Neural progenitor cell (in vitro differentiated cells): ENCODE measurements at places on chromosomes 4 and X.

GRCh38 chr4:70712150-70712549 lies 9.6 kb upstream of the RUFY3 start:
- no peak for DNase-seq

- DNase-seq, result peak; percentile 70
Observed at GRCh38 chr4:577499-578450, 1.7 kb upstream of the TMEM271 start.

- DNase-seq, result no peak
Observed at GRCh38 chrX:82230013-82230412, 1028.1 kb downstream of the SH3BGRL start.

DNA sequence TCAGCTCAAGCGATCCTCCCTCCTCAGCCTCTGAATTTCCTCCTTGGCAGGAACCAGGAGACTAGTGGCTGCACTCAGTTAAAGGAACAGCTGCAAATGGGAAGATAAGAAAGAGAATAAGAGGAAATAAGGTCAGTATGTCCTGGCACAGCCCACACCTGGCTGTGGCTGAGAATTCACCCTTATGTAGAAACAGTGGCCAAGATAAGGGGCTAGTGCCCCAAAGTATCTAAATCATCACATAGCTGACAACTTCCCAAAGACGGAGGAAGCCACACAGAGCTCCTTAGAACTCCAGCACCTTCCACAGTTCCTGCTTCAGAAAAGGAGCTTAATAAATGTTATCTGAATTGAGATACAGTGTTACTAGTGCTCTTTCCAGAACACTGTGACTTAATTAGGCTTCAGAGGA lies 2.3 kb upstream of the CHIC2 start:
- no peak for DNase-seq

DNA sequence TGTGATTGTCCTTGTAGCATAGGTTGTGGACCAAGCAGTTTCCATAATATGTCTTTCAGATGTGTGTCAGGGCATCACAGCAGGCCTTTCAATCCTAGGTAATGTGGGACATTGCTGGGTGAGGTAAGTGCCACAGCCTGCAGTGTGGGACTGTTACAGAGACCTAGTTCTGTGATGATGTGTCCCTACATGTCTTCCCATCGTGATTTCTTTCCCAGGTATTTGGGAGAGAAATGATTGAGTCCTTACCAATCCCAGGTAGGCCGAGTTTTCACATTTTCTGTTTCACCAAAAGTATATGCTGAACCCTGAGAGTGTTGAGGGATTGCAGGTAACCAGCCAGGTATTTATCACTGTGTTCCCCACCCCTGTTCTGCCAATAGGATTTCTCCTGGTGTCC lies 10.6 kb upstream of the ATXN3L start:
- no peak for DNase-seq

GRCh38 chr4:70667740-70668535 lies 1.6 kb upstream of the JCHAIN start:
- DNase-seq, result no peak

- no peak for DNase-seq
Observed at GRCh38 chr4:139525414-139525813, 30.6 kb downstream of the SETD7 start.

DNA sequence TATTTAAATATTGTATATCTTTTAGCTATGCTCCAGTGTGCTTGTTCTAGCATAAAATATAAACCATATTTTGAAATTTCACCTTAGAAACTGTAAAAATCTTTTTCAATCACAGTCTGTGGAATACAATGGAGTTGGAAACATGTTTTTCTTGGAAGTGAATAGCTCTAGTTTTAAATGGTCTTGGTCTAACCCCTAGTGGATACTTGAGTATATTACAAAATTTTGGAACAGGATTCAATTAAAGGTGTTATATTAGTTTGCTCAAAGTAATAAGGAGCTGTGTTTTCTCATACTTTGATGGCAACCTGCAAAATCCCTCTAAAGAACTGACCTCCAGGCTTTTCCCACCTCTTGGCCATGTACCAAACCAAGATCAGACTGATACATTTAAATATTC lies 48.2 kb downstream of the STK26 start:
- no peak for DNase-seq

GRCh38 chr4:1557221-1557597 lies 126.9 kb downstream of the FAM53A start:
- no peak for DNase-seq

DNA sequence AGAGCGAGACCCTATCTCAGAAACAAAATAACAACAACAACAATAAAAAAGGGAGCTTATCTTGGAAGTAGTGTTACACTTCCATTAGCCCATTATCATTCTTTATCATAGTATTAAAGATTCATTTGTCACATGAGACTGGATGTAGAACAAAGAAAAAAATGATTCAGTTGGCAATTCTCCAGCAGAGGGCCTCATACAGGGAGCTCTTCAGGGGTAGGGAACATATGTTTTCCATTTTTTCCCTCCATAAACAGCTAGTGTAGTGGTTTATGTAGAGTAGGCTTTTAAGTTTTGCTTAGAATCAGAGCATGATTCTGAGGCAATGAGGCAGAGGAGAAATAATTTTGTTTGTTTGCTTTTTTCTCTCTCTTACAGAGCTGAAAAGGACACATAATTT lies 5.8 kb downstream of the CPE start:
- no peak for DNase-seq

GRCh38 chr4:98758182-98758581 lies 99.8 kb upstream of the TSPAN5 start:
- DNase-seq, result no peak

DNA sequence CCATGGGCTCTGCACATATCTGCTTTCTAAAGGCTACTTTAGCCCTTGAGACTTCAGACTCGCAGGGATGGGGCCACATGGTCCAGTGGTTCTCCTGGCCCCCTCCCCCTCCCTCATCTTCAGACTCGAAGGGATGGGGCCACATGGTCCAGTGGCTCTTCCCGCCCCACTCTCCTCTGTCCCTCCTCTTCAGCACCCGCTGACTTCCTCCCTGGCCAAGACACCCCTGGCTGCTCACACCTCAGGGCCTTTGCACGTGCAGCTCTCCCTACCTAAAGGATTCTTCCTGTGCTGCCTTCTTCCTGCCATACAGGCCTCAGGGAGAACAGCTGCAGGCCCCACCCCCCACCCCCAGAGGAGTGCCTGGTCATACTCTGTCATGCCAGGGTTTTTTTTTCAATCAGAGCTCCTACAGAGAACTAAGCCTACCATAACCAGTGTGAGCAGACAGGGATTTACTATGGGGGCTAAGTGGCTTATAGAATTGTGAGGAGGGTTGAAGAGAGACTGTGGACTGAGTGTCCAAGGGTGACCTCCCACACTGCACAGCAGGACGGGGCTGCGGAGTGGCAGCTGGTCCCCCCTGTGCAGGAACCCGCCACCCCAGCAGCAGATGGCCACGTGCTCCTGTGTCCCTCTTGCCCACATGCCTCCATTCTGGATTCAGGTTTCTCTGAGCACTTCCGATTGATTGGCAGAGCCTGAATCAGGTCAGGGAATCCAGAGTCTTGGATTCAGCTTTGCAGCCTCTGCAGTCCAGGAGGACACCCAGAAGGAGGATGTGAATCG lies 6.1 kb upstream of the SPON2 start:
- no peak for DNase-seq

DNA sequence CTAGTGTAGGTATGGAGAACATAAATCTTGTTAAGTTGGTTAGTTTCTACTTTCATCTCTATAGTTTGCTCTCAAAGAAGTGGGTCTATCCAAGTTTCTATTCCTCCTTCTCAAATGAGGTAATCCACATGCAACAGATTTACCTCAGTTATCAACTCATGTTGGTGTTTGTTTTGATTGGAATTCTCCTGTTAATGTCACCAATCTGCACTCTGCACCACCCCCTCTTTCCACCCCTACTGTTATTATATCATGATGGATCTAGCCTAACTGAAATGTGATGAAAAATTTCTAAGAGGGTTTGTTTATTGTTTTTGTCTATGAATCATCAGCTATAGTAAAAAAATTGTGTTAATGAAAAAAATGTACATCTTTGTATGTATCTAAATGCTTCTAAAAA lies 66.1 kb downstream of the AGTR2 start:
- DNase-seq, result no peak

- no peak for DNase-seq
Observed at GRCh38 chr4:139184129-139184528, 7.1 kb upstream of the ELF2 start.
